NCI-H526 (cell line): ENCODE measurements at places on chromosomes 4 and X.

DNA sequence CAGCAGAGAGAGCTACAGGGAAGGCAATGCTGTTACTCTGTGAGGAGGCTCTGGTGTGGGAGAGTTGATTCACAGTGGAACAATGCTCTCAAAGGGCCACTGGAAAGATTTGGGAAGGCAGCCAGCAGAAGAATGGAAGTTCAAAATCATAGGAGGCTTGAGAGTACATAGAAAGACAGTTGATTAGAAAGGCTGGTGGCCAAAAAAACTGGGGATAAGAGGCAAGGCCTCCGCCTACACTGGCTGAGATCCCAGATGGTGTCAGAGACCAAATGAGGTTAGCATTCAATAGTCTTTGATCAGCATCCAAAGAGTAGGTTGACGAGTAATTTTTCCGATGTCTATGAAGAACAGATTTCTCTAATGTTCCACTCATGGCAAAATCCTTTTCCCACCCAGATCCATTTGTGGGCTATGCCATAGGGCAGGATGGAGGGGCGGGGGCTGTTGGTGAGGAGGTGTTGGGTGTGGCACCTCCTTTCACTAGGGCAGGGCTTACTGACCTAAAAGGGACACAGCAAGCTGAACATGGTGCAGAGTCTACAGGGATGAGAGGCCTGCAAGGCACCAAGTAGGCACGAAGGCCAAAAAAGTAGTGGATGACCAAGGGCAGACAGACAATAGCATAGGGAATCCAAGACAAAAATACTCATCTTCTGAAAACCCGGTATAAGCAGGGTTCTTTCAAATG lies 15.1 kb downstream of the TEC start:
- no peak for DNase-seq

DNA sequence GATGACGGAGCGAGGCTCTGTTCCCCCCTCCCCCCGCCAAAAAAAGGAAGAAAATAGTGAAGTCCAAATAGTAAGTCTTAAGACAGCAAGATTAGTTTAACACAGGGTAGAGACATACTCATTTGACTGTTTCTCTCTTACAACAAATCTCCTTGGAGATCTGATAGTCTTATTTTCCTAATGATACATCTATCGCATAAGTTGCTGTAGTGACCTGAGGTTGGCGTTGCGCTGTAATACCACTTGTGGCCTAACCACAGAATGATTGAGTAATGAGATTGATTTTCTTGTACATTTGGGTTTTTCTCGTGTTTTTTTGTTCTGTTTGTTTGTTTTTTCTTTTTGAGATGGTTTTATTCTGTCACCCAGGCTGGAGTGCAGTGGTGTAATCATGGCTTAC lies 27.2 kb downstream of the OCIAD1 start:
- no peak for DNase-seq

GRCh38 chr4:145099653-145100052 lies 1.5 kb downstream of the ABCE1 start:
- no peak for DNase-seq

DNA sequence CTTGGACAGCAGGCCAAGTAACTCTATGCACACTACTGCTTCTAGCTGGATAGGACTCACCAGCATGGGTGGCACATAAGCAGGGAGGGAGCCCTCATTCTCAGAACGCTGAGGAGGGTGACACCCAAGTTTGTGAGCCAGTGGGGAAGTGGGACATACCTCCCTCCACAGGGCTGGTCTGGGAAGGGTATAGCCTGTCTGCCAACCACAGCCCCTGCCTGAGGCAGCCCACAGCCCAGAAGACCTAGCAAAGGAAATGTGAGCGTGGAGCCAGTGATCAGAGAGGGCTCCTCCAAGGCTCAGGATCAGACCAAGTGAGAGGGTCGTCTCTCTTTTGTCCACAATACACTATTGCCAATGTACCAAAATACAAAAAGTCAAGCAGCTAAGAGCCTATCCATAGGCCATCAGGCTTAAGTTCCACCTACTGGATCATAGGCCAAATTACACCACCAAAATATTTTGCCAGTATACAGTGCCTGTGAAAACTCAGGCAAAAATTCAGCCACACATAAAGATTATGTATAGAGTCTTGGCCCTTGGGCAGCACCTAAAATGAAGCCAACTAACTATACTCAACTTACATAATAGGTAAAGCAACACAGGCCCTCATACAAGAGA lies 1203.1 kb downstream of the PCDH18 start:
- no peak for DNase-seq

DNA sequence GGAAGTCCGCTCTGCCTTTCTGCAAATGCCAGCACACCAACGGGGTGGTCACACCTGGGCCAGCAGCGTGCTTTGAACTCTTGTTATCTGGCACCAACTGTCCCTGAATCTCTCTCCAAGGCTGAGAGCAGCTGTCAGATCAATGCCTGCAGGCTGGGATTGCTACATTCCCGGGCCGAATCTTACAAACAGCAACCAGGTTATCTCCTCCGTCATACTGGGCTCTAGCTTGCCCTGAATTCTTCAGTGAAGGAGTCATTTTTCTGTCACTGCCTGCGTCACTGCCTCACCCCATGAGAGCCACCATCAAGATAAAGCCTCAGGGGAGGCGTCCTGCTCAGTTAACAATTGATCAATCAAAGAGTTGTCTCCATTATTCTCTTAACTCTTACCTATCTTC lies 329.4 kb upstream of the PPARGC1A start:
- no peak for DNase-seq

DNA sequence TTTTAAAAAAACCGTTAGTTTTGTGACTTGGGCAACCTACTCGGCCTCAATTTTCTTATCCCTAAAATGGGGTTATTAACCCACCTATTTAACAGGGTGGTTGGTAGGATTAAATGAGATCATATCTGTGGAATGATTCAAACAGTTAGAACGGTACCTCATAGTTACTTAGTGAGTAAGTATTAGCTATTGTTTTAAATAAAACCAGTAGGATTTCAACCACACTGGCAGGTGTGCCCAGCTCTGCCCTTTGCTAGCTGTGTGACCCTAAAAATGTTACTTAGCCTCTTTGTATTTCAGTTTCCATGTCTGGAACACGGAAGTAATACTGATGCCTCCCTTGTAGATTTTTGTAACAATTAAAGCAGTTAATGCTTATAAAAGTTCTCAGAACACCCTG lies 225.8 kb upstream of the SPRY1 start:
- DNase-seq = no peak

GRCh38 chrX:39753293-39753996 lies 344.3 kb downstream of the BCOR start:
- no peak for DNase-seq

- no peak for DNase-seq
These were observed 707.9 kb downstream of the CENPC start for GRCh38 chr4:66837279-66837922.

DNA sequence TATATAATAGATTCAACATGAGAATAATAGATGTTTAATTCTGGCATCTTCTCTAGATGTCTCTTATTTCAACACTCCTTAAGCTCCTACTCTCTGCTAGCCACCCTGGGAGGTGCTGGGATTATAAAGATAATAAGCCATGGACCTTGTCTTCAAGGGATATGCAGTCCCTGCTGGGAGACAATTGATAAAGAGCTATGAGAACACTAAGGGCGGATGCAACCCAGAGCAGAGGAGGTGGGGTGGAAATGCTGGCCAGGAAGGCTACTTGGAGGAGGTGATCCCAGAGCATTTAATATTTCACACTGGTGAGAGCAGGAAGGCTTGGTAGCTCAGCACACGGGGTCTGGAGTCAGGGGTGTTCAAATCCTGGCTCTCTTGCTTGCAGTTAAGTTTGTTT lies 18.3 kb upstream of the PGRMC2 start:
- no peak for DNase-seq
